ENCODE measurements at places on chromosomes 11 and 22.

DNA sequence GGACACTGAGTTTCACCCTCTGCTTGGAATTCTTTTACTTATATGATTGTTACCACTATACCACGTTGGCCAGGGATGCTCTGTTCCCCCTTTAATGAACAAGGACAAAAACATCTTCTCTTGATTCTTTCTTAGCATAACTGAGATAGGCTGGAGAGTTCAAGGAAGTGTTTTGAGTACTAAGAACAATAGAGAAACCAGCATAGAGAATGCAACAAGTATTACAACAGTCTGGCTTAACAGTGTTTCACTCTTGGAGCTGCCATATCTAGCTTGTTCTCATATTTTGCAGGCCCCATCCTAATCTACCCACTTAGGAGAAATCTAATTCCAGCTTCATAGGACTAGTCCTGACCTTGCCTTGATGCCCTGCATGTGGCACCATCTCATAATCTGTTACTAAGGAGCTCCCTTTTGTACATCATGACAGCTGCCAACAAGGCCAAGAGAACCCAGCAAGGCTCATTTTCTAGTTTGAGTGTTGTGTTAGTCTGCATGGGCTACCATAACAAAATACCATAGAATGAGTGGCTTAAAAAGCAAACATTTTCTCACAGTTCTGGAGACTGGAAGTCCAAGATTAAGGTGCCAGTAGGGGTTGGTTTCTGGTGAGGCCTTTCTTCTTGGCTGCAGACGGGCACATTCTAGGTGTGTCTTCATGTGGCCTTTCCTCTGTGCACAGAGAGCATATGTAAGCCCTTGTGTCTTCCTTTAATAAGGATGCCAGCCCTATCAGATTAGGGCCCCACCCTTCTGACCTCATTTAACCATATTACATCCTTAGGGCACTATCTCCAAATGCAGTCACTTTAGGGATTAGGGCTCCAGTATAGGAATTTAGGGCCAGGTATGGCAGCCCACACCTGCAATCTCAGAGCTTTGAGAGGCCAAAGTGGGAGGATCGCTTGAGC is 37.8 kb downstream of the PACS1 start:
- no peak for DNase-seq

DNA sequence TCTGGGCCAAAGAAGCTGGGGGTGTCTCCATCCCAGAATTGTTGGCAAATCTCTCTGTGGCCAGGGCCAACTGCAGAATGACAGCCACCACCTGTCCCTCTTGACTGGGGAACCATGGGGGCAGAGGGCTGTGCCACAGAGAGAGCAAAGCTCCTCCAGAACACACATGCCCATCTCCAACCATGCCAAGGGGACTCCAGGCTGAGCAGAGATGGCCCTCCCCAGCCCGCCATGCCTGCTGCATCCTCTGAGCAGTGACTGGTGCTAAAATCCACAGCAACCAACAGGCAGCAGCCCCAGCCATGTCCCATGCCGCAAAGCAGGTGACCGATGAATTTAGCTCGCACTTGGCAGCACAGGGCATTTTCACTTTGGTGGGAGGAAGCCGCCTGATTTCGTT is 45.0 kb downstream of the LARGE1 start:
- no peak for DNase-seq

DNA sequence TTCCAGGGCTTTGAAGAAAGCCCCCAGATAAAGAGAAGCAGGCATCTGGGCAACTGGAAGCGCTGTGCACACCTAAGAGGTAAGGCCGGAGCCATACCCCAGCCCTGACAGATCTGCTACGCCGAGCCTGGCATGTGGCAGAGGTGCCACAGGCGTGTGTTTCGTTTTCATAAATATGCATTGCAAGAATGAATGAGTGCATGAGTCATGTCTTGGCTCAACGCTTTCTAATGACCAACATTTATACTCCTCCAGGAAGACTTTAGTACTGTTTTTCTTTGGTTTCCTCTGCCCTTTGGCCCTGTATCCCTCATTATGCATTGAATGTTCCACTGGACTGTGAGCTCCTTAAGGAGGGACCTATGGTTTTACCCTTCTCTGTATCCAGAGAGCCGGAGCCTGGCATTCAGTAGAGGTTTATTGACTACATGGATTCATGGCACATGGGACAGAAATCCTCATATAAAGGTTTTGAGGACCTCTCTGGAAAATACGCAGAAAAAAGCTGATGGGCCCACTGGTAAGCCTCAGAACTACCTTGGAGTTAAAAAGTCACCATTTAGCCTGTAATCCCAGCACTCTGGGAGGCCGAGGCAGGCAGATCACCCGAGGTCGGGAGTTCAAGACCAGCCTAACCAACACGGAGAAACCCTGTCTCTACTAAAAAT is 38.9 kb upstream of the CSNK2A3 start:
- DNase-seq, result no peak

DNA sequence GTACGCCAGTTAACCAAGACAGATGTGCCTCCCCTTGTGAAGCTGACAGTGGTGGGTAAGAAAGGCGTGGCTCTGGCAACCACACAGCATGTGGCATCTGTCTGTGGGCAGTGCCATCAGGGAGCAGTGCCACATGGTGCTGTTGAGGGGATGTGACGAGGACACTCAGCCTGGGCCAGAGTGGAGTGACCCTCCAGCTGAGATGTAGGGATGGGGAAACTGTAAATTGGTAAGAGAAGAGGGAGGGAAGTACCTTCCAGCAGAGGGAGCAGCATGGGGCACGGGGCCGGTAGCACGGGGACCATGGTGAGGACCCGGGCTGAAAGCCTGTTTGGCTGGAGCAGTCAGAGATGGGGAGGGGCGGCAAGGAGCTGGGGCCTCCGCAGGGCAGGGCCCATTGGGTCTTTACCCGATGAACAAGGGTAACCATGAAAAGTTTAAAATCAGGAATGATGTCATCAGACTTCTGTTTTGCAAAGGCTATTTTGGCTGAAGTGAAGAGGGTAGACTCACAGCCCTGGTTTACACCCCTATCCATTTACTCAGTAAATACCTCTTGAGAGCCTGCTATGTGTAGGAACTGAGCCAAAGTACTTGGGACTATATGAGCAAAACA is 10.4 kb downstream of the TMPRSS6 start:
- DNase-seq, result no peak

DNA sequence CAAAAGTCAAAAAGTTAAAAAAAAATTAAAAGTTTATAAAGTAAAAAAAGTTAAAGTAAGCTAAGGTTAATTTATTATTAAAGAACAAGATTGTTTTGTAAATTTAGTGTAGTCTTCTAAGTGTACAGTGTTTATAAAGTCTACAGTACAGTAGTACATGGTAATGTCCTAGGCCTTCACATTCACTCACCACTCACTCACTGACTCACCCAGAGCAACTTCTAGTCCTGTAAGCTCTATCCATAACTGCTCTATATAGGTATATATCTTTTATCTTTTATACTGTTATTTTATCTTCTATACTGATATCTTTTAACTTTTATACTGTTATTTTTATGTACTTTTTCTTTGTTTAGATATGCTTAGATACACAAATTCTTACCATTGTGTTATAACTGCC is 11.2 kb downstream of the C2CD3 start:
- DNase-seq, result no peak

DNA sequence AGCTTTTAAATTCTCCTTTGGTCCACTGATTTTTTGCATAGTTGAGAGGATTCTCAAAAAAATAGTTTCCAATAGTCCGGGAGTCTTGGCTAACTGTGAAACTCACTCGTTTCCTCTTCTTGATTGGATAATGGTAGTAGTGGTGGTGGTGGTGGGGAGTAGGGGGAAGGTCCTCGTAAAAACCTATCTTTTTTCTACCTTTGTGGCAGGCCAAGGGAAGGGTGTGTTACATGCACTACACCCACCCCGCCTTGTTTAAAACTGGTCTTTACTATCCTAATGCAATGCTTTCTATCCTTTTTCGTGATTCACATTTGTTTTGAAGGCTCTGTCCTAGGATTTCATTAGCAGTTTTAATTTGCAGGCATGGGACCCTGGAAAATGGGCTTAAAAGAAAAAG is 4.8 kb downstream of the TEAD1 start:
- no peak for DNase-seq

- no peak for DNase-seq
These were observed 4.4 kb downstream of the CACNA1I start for GRCh38 chr22:39574779-39575551.

GRCh38 chr11:119511614-119512306 is 88.8 kb upstream of the THY1 start:
- DNase-seq, result no peak

DNA sequence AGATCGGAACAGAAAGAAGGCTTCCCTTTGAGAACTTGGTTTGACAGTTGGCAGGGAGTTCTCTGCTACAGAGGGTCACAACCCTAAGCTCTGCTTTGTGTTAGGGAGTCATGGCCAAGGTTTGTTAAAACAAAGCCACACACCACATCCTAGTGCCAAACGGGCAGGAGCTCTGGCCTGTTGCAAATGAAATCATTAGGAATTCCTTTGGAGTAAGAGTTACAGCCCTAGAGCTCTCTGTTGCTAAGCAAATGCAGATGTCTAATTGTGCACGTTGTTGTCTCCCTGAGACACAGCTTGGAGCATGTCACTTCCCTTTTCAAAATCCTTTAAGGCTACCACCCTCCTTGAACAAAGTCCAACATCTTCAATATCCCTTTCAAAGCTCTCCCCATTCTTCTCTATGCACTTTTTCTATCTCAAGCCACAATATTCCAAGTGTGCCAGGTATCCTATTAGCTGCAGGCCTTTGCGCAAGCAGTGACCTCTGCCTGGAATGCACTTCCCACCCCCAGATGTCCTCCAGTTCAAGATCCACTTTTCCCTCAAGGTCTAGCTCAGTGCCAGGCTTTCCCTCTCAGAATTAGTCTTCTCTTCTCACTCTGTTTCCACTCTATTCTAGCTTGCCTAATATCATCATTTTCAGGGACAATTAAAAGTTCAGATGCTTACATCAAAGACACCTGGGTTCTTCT is 253.7 kb upstream of the POU2AF2 start:
- DNase-seq, result peak; percentile 36

DNA sequence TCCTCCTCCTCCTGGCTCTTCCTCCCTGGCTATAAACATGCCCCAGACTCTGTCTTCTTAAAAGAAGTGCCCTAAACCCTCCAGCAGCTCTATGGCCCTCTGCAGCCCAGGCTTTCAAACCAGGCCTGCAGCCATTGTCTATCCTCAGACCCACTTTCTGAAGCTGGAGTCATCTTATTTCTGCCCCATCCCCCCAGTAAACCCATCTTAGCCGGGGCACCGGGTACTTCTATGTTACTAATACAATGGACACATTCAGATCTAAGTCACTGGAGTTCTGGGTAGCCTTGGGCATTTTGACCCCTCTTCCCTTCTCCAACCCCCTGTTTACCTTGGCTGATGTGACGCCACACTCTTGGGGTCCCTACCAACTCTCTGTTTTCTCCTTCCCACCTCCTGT is 29.7 kb upstream of the CACNG2 start:
- DNase-seq, result no peak

DNA sequence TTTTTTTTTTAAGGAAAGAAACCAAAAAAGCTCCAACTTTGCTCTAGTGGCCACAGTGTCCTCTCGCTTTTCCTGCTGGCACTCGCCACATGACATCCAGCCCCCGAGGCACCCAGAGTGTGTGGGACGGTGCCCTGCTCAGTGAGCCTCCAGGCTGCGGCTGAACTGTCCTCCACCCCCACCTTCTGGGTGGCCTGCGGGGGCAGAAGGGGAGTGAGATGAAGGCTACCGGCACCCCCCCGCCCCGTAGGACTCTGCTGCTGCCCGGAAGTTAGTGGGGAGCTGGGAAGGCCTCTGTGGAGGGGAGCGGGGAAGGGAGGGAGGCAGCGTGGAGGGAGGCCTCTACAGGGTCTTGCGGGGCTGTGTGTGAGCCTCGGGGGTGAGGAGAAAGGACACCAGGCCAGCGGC is 264.4 kb downstream of the CTTN start:
- no peak for DNase-seq

- no peak for DNase-seq
These were observed 498 bp downstream of the C2CD2L start for GRCh38 chr11:119107538-119108145.

GRCh38 chr11:106321601-106322000 is 244.1 kb downstream of the AASDHPPT start:
- DNase-seq, result no peak

GRCh38 chr11:130370845-130371590 is 56.3 kb upstream of the ZBTB44 start:
- no peak for DNase-seq

- DNase-seq, result no peak
These were observed 1.5 kb downstream of the PPFIA1 start for GRCh38 chr11:70272009-70272408.

DNA sequence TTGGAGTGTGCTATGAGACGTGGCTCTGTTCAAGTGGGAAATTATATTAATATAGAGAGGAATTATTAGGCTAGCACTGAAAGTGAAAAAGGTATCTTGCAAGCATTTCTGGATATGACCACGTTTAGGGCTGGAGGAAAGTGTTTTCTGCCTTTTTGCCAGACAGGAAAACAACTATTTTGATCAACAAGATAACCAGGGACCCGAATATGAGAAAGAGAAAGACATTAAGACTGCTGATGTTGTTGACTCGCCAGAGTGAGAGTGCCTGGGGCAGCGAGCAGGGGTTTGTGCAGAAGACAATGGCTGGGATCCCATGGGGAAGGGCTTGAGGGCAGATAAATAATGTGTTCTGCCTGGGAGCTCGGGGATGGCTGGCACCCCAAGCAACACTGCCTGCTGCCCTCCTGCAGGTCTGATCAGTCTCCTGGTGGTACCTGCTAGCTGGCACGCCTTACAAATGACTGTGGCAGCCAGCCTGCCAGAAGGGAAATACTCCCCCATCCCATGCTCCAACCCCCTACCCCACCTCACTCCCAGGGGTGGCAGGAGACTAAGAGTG is 23.1 kb upstream of the CHST1 start:
- DNase-seq, result no peak

- DNase-seq, result no peak
These were observed 99.3 kb downstream of the RASSF10 start for GRCh38 chr11:13108416-13108815.

- DNase-seq, result peak; percentile 12
These were observed 7.7 kb upstream of the NEAT1 start for GRCh38 chr11:65414776-65415498.

DNA sequence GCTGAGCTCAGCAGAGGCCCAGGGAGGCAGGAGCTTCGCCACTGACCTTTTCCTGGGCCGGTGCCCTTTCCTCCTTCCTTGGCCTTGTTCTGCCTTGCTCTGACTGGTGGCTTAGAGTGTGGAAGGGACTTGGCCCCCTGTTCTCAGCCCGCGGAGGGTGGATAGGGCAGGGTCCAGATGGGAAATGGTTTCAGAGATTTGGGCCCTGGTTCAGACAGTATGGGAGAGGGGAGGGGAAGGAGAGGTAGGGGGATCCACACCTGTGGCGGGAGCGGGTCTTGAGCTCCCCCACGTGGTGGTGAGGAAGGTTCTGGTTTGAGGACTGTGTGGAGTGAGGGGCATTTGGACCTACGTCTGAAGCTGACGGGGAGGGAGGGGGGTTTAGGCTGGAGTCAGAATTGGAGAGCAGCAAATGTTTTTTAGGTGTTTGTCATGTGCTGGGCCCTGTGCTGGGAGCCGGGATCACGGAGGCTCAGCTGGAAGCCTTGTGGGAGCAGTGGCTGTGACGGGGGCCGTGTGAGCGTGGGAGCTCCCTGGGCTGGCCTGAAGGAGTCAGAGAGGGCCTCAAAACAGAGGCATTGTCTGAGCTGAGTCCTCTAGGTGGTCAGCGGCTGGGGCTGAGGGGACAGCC is 27.2 kb downstream of the SHANK3 start:
- no peak for DNase-seq
